ENCODE measurements at places on chromosomes 5 and 9.

GRCh38 chr9:36191290-36191645, 547 bp downstream of the CLTA start:
- DNase-seq = peak; percentile 48

- no peak for DNase-seq
Measured at GRCh38 chr5:9524941-9525340, 20.9 kb downstream of the SEMA5A start.

- no peak for DNase-seq
Measured at GRCh38 chr5:61339764-61340163, 7.7 kb downstream of the ZSWIM6 start.

DNA sequence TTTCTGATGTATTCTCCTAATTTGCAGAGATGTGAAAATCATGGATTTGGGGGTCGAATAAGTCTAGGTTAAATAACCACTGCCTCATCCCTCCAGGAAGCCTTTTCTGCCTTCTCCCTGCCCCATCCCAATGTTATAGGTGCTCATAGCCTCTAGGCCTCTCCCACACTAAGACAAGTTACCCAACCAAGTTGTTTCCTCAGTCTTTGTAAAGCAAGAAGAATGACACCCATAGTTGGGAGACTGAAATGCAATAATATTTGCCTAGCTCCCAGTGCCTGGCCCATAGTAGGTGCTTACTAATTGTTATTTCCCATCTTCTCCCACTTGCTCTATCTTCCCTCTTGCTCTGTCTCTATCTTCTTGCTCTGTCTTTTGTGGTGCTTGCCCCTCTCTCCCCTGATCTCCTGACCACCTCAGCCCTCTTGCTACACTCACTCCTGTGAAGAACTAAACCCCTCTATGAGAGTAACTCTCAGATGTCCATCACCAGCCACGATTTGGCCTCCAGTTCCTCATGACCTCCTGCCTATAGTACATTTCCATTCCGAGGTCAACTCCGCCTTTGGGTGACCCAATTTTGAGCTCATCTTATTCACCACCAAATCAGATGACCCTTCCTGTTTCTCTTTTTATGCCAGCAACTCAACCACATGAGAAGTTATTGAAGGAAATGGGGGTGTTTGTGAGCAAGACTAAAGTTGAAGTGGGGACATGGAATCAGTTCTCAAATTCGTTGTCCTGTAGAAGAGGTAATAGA, 7.0 kb downstream of the AFAP1L1 start:
- DNase-seq = no peak

DNA sequence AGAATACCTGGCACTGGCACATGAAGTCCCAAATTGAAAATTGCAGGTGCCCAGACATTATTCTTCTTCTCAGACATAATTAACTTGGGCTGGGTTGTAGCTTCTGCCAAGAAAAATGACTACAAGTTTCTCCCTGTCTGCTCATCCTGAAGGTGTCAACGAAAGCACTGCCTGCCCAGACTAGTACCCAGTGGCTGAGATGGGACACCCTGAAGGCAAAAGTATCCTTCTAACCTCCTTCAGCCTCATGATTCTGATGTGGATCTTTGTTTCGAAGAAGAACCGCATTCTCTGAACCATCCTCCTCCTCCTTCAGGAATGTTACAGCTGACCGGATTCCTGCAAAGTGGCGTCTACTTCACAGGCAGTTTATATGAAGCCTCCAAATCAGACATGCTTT, 161.1 kb upstream of the FST start:
- DNase-seq = no peak

DNA sequence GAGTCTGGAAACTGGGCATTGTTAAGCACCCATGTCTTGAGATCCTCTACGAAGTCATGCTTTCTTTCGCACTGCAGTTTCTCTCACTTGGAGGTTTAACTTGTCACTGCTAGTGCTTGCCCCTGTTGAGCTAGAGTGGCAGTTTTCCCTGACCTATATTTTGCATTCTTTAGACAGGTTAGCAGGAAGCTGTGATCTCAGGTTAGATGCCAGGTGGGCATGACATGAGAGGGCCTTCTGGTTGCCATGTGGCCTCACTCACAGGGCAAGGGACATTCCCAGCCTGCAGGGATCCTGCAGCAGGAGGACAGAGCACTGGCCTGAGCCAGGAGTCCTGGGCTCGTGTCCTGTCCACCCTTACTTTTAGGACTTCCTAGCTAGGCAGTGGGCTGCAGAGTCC, 28.6 kb downstream of the SLC36A1 start:
- DNase-seq = no peak

DNA sequence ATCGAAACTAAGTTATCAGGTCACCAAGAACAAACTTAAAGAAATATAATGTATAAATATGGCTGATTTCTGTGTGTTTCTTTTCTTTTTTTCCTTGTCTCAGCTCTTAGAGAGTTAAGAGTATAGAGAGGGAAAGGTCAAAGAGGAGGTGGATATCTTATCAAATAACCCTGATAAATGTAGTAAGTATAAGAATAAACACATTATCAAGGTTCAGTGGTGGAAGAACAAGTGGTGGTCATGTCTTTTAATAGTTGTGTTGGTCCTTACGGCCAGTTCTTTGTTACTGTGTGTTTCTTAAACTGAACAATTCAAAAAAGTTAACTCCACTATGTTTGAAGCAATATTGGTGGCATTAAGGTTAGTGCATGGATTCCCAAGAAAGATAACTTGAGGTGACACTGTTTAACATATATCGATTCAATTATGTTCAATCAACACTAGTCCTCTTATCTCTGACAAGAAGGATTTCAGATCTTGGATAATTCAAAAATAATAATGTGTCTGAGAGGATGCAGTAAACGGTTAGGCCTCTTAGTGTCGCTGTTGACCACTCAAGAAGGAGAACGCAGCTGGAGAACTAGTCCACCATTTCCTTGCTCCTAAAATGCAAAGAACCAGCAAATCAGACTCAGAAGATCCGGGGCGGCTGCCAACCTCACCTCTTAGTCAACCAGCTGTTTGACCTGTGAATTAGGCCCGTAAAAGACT, at the start of gene PCDHGA3:
Gene PCDHGA3, plus strand, starts transcription at position 588 of the 711 bp plus-strand sequence. CDS start 205 bp downstream, outside the sequence.
- DNase-seq = no peak

GRCh38 chr5:89168766-89169165, 285.8 kb upstream of the MEF2C start:
- DNase-seq = no peak

GRCh38 chr5:33588654-33589372, 148.0 kb downstream of the TARS1 start:
- DNase-seq = peak; percentile 40

DNA sequence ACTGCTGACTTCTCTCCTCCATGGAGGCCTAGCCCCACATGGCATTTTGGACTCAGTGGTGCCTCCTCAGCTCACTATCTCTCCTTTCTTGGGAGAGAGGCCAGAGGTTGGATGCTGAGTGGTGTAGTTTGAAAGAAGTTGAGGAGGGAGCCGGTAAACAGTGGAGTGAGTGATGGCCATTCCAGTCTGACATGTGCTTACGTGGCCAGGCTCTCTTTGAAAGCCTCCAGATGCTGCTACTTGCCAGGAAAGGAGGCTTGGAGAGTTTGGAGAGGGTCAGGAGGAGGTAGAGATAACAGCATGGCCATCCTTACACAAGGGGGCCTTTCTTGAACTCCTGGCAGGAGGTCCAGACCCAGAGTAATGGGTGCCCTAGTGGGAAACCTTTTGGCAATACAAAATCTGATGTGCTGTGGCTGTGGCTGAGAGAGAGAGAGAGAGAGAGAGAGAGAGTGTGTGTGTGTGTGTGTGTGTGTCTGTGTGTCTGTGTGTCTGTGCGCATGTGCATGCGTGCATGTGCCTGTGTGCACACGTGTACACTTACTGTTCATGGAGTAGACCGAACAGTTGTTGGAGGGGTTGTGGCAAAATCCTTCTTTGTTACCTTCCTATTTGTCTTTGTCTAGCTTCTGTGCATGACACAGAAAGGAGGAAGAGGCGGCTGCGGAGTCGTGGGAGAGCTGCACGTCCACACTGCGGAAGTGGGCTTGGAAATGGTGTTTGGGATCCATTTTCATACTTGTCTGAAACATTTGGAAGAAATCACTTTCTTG, 37.8 kb downstream of the RALGPS1 start:
- DNase-seq = no peak

DNA sequence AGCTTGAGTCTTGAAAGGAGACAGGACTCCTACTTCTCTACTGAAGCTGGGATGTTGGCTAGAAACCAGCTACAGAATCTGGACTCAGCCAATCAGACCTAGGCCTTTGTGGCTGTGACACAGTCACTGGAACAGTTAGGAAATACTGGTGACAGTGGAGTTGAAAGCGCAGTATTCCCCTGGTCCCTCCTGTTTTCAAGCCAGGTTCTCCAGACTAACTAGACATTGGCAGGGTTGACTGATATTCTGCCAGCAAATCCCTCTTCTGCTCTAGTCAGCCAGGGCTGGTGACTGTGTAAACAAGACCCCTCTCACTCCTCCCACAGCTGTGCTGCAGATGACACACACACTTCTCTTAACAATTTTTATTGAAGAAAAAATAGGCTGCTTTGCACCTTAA, 8.7 kb downstream of the SHROOM1 start:
- DNase-seq = no peak

DNA sequence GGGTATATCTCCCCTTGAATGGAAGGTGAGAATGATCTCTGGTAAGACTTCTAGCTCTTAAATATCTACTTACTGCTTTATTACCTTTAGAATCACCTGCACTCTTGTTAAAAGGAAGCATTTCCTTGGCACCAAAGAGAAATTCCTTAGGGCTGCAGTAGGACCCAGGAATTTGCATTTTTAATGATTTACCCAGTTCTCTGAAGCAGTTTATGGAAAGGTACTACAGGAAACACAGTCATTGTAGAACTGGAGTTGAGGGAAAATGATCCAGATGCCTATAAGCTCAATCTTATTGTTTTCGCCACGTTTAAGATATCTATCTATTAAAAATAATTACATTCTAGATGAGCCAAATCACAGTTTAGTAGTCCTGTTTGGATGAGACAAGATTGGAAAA, 9.5 kb upstream of the C9 start:
- DNase-seq = no peak

DNA sequence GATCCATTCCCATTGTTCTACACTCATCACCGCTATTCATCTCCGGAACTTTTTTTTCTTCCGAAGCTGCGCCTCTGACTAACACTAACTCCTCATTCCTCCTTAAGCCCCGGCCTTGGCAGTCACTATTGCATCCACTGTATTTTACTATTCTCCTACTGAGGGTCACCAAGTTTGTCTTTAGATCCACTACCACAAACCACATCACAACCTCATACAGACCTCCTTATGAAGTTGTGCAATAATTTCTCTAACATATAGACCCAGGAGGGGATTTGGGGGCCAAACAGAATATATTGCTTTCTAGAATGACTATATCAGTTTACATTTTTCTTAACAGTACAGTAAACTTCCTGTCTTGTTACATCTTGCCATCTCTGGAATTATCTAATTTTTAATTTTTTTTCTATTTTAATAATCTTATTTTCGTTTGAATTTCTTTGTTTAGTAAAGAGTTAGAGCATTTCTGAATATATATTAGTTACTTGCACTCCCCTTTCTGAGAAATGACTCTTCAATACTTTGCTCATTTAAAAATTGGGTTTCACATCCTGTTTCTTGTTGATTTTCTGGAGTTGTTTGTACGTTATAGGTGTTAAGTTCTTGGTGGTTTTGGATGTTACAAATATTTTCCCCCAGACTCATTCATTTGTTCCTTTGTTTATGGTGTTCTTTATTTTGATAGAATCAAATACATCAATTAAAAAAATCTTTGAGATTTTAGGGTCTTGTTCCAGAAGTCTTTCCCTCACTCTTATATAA, 37.1 kb downstream of the DMRT2 start:
- DNase-seq = no peak

GRCh38 chr5:51433052-51433710, 49.9 kb downstream of the ISL1 start:
- DNase-seq = no peak

GRCh38 chr5:110968246-110969005, 103.1 kb upstream of the TSLP start:
- DNase-seq = no peak

- DNase-seq = no peak
Measured at GRCh38 chr5:166834246-166834645, 1457.2 kb upstream of the WWC1 start.

DNA sequence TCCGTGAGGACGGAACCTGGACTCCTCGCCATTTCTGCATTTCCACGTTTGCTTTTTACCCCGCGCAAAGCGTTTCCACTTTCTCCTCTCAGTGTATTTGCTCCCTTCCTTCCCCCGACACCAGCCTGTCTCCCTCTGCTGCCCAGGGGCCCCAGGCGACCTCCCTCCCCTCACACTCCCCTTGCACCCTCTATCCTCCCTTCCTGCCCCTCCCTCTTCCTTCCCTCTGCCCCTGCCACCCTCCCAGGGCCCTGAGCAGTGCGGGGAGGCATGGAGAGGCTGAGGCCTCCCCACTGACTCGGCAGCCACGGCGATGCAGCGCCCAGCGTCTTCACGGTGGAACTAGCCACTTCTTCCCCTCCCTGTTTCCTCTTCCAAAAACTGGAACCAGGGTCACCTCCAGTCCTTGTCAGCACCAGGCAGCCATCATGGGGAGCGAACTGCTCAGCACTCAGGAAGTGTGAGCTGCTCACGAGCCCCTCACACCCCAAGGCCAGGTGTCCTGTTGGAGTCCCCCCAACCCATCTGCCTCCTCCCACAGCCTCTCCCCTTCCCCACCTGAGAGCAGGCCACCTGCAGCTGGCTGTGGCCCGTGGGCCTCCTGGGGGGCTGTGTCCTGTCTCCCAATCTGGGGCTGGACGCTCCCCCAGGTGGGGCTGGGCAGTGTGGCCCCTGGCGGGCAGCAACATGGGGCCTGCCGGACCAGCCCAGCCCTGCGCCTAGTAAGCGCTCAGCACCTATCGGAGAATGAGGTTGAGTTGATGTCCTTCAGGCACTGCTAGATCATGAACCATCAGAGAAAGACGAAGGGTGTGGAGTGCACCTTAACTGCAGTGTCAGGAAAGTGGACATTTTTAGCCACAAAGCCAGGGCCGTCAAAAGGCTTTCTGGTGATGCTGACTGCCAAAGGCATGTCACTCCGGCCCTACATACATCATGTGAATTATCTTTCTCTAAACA, 17.5 kb downstream of the UBE2QL1 start:
- no peak for DNase-seq

DNA sequence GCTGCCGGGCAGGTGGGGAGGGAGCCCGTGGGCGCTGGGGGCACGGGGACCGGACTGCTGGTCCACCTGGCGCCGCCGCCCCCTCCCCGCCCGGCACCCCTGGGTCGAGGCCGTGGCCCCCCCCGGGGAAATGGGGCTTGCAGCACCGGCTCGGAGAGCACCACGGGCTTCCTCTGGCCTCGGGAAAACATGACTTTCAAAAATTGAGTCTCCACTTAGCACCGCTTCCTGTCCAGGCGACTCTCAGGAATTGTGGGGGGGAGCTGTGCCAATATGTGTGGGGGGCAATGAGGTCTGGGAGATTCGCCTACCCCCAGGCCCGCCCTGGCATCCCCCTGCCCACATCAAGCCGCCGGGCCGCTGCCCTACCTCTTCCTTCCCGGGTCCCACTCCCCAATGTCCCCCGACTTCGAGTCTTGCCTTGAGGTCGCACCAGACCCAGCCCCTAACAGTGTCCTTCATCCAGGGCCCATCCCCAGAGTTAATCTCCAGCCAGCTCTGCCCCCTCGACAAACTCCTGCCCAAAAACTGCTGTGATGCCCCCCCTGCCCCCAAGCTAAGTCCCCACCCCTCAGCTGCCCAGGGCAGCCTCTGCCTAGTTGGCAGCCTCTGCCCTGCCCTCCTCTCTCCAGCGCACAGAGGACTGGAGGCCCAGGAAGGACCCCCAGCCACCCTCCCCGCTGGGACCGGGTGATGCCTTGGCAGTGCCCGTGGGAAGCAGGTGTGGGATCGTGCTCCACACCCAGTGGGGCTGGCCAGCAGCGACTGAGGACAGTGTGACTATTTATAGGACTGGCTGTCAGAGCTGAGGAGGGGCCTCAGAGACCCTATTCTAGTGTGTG, 3.9 kb downstream of the EGFL7 start:
- no peak for DNase-seq

Data from activated CD4-positive, alpha-beta T cell treated with anti-CD3 and anti-CD28 coated beads, Interleukin-2, amount 50 U/mL, for 16 hours (primary cell).